ENCODE measurements at places on chromosomes 12 and 14.

DNA sequence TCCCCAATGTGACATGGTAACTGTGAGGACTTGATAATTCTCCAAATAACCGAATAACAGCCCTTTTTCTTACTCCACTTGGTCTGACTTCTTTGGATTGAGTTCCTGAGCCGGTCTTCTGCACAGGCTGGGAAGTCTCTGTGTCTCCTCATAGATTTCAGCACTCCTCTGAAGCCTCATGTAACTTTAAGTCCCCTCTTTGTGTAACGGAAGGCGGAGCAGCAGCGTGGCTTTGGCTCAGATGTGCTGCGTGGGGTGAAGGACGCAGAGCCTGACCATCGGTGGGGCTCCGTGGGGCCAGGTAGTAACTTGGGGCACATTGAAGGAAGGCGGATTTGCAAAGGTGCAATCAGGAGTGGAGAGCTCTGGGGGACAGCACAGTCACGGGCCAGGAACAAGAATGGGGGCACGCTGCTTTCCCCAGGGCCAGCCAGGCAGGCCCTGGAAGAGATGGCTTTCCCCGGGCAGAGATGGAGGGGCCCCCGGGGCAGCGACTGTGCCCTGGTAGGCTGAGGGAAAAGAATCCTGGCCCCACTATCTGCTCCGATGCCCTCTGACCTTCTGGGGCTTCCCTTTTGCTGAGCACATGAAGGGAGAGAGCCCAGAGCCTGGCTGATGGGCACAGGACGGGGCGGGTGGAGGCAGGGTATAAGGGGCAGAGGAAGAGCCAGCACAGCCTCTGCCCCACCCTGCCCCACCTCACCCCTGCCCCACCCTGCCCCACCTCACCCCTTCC is 56.9 kb downstream of the ADGRD1 start:
- no peak for DNase-seq

GRCh38 chr12:90989686-90990111 is 15.1 kb downstream of the EPYC start:
- no peak for DNase-seq

DNA sequence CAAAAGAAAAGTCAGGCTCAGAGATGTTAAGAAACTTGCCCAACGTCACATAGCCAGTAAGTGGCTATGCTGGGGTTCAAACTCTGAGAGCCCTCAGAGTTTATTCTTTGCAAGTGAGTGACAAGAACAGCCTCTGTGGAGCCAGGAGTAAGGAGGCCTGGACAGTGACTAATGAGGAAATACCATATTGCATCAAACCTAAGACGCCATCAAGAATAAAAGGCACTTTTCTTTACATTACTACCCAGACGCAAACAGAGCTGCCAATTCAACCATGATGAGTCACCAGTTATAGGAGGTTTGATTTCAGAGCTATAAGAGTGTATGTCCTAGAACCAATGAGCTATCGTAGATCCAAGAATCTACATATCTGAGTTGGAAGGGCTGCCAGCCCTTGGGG is 9.4 kb downstream of the TNFRSF1A start:
- no peak for DNase-seq

DNA sequence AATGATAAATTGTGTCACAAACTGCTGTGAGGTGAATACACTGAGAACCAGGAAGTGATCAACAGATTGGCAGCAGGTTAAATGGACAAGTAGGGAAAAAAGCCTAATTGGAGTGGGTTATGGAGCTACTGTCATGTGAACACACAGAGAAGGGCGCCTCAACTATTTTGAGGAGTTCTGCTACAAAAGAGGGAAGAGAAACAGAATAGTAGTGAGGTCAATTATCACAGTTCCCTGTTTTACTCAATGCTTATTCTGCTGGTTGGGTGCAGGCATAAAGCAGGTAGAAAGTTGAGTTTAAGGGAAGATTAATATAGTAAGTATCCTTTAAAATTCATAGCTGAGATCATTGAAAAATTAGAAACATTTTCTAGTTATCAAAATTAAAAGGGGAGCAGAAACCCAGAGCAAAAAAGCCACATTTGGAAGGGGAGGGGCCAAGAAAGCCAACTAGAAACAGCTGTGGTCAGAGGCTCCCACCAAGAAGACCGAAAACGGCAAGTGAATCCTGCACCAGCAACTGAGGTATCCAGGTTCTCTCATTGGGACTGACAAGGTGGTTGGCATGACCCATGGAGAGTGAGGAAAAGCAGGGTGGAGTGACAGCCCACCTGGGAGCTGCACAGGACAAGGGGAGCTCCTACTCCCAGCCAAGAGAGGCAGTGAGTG is 105.7 kb downstream of the ZC3H14 start:
- no peak for DNase-seq

GRCh38 chr14:90281261-90281660 is 24.9 kb downstream of the PSMC1 start:
- DNase-seq, result no peak

DNA sequence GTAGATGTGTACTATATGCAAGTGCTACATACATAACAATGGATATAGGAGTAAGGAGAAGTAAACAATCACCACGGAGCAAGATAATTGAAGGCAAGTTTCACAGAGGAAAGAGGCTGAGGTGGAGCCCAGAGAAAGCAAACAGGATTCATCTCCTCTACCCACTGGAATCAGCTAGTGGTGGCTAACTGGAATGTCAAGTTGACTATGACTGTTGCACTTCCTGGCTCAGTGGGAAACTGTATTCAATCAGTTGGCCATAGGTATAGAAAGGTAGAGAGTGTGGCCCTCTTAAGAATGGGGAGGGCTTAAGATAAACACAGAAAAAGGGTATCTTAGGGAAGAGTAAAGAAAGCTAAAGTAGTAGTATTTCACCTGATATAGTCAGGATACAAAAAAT is 62.4 kb downstream of the MAP4K5 start:
- no peak for DNase-seq

- DNase-seq, result no peak
Observed at GRCh38 chr12:95505039-95505438, 31.1 kb downstream of the METAP2 start.

DNA sequence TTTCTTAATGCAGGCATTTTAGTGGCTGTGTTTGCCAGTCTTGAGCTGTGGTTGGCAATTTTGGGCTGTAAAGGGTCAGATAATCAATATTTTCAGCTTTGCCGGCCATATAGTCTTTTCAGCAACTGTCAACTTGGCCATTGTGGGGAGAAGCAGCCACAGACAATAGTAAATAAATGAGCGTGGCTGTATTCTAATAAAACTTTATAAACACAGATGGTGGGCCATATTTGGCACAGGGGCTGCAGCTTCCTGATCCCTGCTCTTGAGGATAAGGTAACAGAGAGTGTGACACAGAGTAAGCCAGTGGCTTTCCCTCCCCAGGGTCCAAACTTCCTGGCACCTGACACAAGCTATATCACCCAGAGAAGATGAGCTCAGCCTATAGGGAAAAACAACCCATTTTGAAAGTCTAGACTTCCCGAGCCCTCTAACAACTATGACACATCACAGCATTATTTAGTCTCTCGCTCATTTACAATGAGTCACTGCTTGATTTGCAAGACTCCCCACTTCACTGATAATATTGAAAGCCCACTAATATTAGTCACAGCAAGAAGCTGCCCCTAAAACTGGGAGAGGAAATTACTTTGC is 163.1 kb upstream of the TMPO start:
- DNase-seq, result no peak

- DNase-seq, result no peak
Observed at GRCh38 chr14:23275412-23275811, 10.5 kb downstream of the HOMEZ start.

DNA sequence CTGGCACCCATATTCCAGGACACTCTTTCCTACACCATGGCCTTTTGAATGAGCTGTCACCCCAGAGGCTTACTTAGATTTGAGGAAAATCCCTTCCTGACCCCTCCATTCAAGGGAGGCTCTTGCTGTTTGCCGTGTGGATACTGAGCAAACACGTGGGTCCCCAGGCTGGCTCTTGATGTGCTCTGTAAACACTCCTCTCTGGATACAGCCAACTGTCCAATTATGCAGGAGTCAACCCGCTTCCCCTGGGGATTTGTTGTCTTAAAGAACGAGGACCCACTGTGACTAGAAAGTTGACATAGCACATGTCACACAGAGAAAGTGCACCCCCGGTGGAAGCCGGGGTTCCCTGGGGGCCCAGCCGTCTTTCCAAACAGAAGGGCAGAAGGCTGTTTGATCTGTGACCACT is 75.8 kb upstream of the CEP83 start:
- no peak for DNase-seq

- DNase-seq, result peak; percentile 87
Observed at GRCh38 chr14:100078997-100079725, 13.9 kb downstream of the EVL start.

GRCh38 chr12:52629281-52630007 is 11.1 kb upstream of the KRT73 start:
- DNase-seq, result no peak

GRCh38 chr12:32155961-32156529 is 49.4 kb downstream of the BICD1 start:
- DNase-seq, result no peak

GRCh38 chr14:71713451-71713850 is 218.8 kb upstream of the RGS6 start:
- no peak for DNase-seq

GRCh38 chr12:91744597-91744996 is 401.0 kb downstream of the BTG1 start:
- DNase-seq, result no peak

GRCh38 chr14:98957211-98958047 is 314.6 kb downstream of the BCL11B start:
- no peak for DNase-seq

DNA sequence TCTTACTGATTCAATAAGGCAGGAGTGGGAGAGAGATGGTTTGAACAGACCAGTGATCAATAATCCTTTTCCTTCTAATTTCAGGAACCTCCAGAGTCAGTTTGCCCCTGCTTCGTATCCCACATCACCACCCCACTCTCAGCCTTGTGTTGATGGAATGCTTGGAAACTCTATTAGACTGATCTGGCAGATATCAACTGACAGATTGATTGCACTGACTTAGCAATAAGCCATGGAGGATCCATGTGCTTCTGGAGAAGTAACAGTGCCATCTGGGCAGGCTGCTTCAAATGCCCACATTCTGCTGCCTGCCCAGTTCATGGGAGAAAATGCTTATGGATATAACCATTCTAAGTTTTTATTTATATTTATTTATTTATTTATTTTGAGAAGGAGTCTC is 218.0 kb downstream of the SLC2A13 start:
- DNase-seq, result no peak

DNA sequence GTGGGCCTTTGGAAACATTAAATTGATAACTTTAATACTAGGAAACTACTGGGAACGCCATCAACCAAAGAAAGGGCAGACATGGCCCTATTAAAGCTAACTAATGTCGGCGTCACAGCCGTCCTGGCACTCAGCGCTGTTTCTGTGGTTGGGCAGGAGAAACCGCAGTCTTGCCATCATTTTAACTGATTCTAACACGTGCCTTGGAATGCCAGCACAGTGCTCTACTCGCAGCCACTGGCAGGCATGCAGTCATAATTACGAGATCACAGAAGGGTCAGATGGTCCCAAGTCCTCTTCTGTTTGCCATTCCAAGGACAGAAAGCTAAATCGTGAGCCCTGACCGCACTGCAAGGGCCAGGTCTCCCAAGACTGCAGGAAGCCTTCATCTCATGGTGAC is 75.2 kb downstream of the RIMBP2 start:
- DNase-seq, result no peak

DNA sequence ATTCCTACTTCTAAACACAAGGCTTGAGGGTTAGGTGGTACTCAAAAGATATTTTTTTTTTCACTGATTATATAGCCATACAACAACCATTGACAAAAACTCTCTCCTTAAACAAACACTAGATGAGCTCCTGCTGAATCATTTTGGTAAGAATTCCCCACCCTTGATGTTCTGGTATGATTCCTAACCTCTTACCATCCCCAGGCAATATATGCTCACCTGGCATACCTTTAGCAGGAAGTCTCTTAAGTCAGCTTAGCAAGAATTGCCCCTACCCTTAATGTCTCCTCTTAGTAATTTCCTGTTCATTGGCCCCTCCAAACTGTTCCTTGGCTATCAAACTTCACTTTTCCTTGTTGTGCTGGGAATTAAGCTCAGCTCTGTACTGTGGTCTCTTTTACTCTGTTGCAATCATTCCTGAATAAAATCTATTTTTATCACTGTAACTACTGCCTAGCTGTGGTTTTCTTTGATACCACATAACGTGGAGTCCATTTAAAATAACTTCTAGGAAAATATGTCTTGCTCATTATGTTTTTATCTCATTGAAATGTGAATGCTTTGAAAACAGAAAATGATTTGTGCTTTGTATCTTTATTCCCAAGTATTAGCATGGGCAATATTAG is 712.6 kb downstream of the SLC16A7 start:
- DNase-seq, result no peak

GRCh38 chr12:76379261-76379660 is 31.0 kb upstream of the BBS10 start:
- DNase-seq, result no peak

DNA sequence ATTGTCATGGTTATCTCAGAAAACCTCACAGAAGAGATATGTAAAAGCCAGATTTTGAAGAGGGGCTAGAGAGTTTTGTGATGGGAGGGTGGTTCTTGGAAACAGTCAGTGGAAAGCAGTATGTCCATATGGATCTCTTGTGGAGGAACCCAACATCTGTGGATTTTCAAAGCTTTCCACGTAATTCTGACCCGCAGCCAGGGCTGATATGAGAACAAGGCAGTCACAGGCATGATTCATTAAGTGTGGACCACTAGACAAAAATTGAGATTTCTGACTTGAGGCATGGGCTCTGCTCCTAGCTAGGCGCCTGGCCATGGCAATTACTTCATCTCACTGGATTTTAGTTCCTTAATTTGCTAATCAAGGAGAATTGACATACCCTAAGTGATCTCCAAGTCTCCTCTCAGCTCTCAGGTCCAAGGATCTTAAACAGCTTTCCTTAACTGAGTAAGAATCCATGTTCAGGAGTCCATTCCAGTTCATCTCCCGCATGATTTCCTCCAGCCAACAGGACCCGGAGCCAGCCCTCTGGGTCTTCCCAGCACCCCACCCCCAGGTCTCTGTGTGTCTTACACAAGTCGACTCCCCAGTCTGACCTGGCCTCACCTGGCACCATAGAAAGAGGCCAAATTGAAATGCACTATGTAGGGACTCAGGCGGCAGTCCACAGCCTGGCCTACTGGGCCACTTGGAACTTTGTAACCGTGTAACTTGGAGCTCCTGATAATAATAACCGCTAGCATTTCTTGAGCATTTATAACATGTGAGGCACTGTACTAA is 176.3 kb upstream of the PARP11 start:
- DNase-seq, result no peak

DNA sequence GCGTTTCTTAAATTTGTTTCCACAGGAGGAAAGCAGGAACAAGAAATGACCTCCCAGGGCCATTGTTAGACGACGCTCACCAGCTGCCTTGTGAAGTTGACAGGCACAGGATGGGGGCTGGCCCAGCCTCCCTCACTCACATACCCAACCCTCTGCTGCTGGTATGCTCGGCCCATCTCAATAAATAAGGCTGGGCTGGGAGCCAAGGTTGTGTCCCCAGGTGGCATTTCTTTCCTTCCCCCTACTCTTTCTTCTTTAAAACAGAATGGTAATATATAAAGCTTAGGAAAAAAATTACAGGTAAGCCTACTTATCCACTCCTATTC is 93.0 kb downstream of the ACTN1 start:
- DNase-seq, result no peak

GRCh38 chr14:101084436-101084826 is 180.9 kb upstream of the RTL1 start:
- DNase-seq, result no peak

- peak; percentile 87 for DNase-seq
Observed at GRCh38 chr12:12714276-12715021, 2.7 kb upstream of the CDKN1B start.
